ENCODE measurements at places on chromosomes 12 and 14.

DNA sequence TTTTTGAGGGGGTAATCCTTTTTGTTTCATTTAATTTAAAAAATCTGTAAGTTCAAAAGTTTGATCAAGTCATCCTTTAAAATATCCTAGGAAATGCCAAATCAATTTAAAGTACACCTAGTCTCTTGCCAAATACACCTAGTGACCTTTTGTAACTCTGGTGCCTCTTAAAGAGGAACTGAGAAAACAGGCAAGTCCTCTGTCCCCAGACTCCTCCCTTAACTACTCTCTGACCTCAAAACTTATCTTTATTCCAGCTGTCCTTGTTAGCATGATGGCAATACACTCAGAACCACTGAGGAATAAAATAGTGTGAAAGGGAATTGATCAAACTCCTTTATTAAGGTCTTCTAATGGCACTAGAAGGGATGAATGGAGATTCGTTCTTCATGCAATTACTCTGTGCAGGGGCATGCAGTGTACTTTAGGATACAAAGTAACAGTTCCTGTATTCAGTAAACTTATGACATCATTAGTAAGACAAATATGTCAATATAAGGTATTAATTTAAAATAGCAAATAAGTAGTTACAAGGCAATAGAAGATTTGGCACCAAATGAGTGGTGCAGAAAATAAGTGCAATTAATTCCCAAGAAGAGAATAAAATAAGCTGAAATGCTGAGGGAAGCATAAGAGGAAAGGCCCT is 3.3 kb downstream of the FAR2 start:
- no peak for DNase-seq
- H3K36me3 ChIP-seq = no peaks in the 10 kb centered on the region
- H3K27ac ChIP-seq = no peak overlapping the region
- no peaks in the 10 kb centered on the region for H3K27me3 ChIP-seq

GRCh38 chr14:58864751-58865513 is 227.2 kb downstream of the DACT1 start:
- DNase-seq = no peak
- H3K4me1 ChIP-seq = no peaks in the 10 kb centered on the region
- no peaks in the 10 kb centered on the region for H3K36me3 ChIP-seq
- no peak overlapping the region for H3K27ac ChIP-seq
- no peak overlapping the region for H3K4me3 ChIP-seq

DNA sequence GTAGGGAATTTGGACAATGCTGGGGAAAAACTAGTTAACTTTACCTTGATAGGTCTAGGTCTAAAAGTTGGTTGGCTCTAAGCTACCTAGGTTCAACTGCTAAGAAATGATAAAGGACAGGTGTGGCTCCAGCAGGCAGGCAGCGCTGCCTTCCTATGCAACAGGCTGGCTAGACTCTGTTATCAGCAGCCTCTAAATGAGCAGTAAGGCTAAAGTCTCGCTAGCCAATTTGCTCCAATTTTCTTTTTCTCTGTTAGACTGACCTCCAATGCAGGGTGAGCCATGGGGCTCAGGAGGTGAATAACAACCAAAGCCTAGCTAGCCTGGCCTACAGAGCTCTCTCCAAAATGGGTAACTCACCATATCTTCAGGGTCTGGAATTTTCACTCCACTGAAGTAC is 26.5 kb downstream of the DMAC2L start:
- no peaks in the 10 kb centered on the region for H3K36me3 ChIP-seq
- peaks cover 6% of the 10 kb centered on the region for H3K4me1 ChIP-seq
- H3K27me3 ChIP-seq = no peaks in the 10 kb centered on the region
- no peak for DNase-seq

- no peak overlapping the region for H3K4me3 ChIP-seq
- H3K27ac ChIP-seq = no peak overlapping the region
- H3K36me3 ChIP-seq = no peaks in the 10 kb centered on the region
- DNase-seq = no peak
Observed at GRCh38 chr12:124743479-124744272, 120.0 kb downstream of the SCARB1 start.

GRCh38 chr14:91243074-91243471 is 1.4 kb downstream of the GPR68 start:
- no peak overlapping the region for H3K27ac ChIP-seq
- no peaks in the 10 kb centered on the region for H3K27me3 ChIP-seq
- no peaks in the 10 kb centered on the region for H3K36me3 ChIP-seq
- no peaks in the 10 kb centered on the region for H3K4me1 ChIP-seq
- no peak overlapping the region for H3K4me3 ChIP-seq

- H3K4me3 ChIP-seq = no peak overlapping the region
- no peak overlapping the region for H3K27ac ChIP-seq
- no peaks in the 10 kb centered on the region for H3K4me1 ChIP-seq
- no peaks in the 10 kb centered on the region for H3K27me3 ChIP-seq
- no peak for DNase-seq
- no peaks in the 10 kb centered on the region for H3K36me3 ChIP-seq
Observed at GRCh38 chr14:103867523-103867953, 20.2 kb upstream of the PPP1R13B start.

DNA sequence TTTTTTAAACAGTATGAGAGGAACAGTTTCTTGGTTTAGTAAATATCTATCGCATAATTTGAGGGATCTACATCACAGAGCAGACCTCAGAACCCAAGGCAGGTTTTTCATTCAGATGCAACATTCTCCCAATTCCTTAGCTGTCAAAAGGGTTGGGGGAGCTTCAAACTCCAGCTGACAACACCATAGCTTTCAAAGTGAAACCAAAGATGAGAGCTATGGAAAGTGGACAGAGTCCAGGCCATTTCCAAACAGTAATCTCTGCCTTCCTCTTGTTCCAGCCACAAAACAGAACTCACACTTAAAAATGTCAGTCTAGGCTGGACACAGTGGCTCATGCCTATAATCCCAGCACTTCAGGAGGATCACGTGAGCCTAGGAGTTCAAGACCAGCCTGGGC is 87.8 kb downstream of the SPRING1 start:
- H3K4me3 ChIP-seq = no peak overlapping the region
- H3K27me3 ChIP-seq = peaks cover 8% of the 10 kb centered on the region
- no peak for DNase-seq
- H3K4me1 ChIP-seq = no peaks in the 10 kb centered on the region
- no peaks in the 10 kb centered on the region for H3K36me3 ChIP-seq

DNA sequence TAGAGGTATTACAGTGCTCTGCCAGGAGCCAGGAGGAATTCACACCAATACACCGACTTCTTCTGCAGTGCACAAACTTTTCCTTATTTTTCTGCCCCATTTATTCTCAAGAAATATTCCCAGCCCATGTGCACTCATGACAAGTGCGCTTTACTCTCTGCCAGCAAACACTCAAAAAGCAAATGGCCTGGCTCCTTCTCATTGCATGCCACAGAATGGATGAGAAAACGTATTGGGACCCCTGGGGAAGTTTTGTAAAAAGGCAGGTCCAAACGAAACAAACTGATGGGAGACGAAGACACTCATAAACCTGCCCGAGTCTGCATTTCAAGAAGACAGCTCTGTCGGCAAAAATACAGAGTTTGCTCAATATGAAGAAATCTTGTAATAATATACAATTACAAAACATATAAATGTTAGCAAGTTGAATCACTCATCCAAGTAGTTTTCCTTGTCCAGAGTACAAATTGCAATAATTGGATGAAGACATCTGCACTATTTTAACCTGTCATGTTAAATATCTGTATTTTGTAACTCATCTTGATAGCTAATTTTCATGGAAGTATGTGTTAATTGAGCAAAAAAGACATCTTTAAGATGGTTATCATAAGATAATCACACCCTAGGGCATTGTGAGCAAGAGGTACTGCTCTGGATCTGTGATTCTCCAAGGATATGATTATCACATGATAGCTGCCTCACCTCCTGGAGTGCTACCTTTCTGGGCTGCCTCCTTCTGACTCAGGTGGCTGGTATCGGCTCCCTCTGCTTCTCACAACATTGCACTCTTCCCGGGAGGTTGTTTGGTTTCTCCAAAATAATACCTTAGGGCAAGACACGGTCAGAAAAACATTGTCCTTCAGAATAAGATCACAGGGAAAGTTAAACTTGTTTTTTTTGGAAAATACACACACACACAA is 260.8 kb upstream of the G2E3 start:
- DNase-seq = peak; percentile 48
- H3K4me1 ChIP-seq = peaks cover 4% of the 10 kb centered on the region
- no peak overlapping the region for H3K4me3 ChIP-seq
- H3K27me3 ChIP-seq = no peaks in the 10 kb centered on the region
- no peak overlapping the region for H3K27ac ChIP-seq
- no peaks in the 10 kb centered on the region for H3K36me3 ChIP-seq

GRCh38 chr12:51326698-51327439 is 2.9 kb upstream of the BIN2 start:
- no peak overlapping the region for H3K4me3 ChIP-seq
- peaks cover 13% of the 10 kb centered on the region for H3K4me1 ChIP-seq
- DNase-seq = no peak
- no peak overlapping the region for H3K27ac ChIP-seq
- H3K27me3 ChIP-seq = no peaks in the 10 kb centered on the region

GRCh38 chr12:130775953-130776856 is 60.1 kb upstream of the RIMBP2 start:
- no peaks in the 10 kb centered on the region for H3K4me1 ChIP-seq
- peak overlapping the region; percentile 51 for H3K4me3 ChIP-seq
- peak; percentile 94 for DNase-seq
- H3K36me3 ChIP-seq = no peaks in the 10 kb centered on the region
- no peaks in the 10 kb centered on the region for H3K27me3 ChIP-seq

GRCh38 chr12:45615268-45615667 is 114.2 kb upstream of the ARID2 start:
- H3K4me1 ChIP-seq = no peaks in the 10 kb centered on the region
- no peak overlapping the region for H3K4me3 ChIP-seq
- no peaks in the 10 kb centered on the region for H3K27me3 ChIP-seq

DNA sequence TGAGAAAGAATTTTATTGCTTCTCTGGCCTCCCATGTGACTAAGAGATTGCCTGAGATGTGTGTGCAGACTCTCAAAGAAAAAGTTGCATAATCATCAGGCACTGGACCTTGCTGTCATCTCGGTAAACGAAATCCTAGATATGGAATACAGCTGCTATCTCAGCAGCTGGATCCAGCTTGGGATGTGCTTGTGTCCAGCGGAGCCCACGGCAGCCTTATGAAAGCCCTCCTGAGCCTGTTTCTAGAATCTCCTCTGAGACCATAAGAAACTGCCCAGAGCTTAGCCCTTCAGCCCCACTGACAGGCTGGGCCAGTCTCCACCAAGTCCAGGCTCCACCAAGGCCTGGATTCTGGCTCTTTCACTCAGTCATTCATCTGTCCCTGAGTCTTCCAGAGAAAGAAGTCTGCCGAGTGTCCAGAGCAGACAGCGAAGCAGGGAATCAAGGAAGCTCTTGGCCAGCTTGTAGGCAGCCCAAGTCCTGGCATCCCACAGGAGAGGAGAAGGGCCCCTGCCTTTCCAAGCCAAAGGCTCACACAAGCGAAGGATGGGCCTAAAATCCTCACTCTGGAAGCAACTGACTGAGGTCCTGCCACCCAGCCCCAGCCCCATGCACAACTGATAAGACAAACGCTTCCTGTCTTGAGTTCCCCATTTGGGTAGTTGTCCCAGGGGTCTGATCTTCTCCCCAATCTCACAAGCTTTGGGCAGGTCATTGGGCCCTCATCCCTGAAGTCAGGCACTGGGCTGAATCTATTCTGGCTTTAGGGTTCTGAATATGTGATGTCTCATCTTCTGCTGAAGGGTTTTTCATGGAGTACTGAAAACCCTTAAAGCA is 97.8 kb downstream of the SEC23A start:
- no peak for DNase-seq
- no peak overlapping the region for H3K27ac ChIP-seq
- no peak overlapping the region for H3K4me3 ChIP-seq
- no peaks in the 10 kb centered on the region for H3K27me3 ChIP-seq

GRCh38 chr14:44530475-44530874 is 23.4 kb upstream of the FSCB start:
- H3K36me3 ChIP-seq = no peaks in the 10 kb centered on the region
- no peaks in the 10 kb centered on the region for H3K4me1 ChIP-seq
- no peak overlapping the region for H3K4me3 ChIP-seq
- no peaks in the 10 kb centered on the region for H3K27me3 ChIP-seq

DNA sequence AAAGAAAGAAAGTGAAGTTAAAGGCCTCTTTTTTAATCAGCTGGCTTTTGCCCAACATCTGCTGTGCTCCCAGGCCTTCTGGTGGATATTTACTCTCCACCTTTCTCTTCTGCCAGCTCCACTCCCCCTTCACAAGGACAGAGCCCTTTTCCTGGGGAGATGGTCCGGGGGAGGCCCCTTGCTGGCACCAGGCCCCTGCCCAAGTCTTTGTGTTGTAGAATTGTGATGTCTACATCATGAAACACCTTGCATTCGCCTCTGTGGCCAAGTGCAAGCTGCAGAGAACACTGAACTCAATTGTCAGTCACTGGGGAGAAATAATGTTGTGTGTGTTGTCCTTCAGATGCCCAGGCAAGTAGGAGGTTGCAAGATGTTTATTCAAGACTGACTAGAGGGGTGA is 150.3 kb downstream of the DPF3 start:
- no peak for DNase-seq
- H3K4me3 ChIP-seq = no peak overlapping the region
- H3K27ac ChIP-seq = no peak overlapping the region
- H3K36me3 ChIP-seq = no peaks in the 10 kb centered on the region
- no peaks in the 10 kb centered on the region for H3K4me1 ChIP-seq
- no peaks in the 10 kb centered on the region for H3K27me3 ChIP-seq

DNA sequence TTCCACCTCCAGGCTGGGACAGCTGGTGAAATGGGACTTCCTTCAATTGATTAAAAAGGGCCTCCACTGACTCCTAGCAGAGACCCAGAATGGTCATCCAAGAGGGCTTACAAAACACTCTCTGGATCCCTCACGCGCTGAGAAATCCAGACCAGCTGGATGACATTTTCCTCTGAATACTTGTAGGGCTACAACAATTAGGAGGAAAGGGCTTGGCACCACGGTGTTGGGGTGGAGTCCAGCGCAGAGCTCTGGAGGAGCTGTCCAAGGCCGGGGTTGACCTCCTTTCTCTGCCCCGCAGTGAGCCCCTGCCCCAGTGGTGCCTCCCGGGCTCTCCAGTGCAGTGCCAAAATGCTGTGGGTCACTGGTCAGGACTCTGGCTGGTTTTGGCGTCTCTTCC is 189.0 kb upstream of the CCND2 start:
- DNase-seq = no peak
- H3K36me3 ChIP-seq = no peaks in the 10 kb centered on the region
- H3K4me3 ChIP-seq = no peak overlapping the region

GRCh38 chr12:6555018-6555691 is 687 bp downstream of the IFFO1 start:
- H3K27me3 ChIP-seq = no peaks in the 10 kb centered on the region
- peaks cover 4% of the 10 kb centered on the region for H3K4me1 ChIP-seq
- no peak overlapping the region for H3K27ac ChIP-seq
- no peak for DNase-seq
- peak overlapping the region; percentile 86 for H3K4me3 ChIP-seq

GRCh38 chr12:115761784-115762183 is 515.7 kb downstream of the MED13L start:
- H3K27ac ChIP-seq = no peak overlapping the region
- no peaks in the 10 kb centered on the region for H3K4me1 ChIP-seq
- H3K4me3 ChIP-seq = no peak overlapping the region
- no peaks in the 10 kb centered on the region for H3K36me3 ChIP-seq
- no peak for DNase-seq

GRCh38 chr14:98890556-98891340 is 381.2 kb downstream of the BCL11B start:
- peaks cover 2% of the 10 kb centered on the region for H3K4me1 ChIP-seq
- no peaks in the 10 kb centered on the region for H3K27me3 ChIP-seq
- no peak overlapping the region for H3K4me3 ChIP-seq
- no peaks in the 10 kb centered on the region for H3K36me3 ChIP-seq

GRCh38 chr12:122979001-122979907 is 1.2 kb upstream of the ARL6IP4 start:
- DNase-seq = peak; percentile 59
- H3K27ac ChIP-seq = no peak overlapping the region
- H3K4me1 ChIP-seq = peaks cover 11% of the 10 kb centered on the region
- H3K27me3 ChIP-seq = no peaks in the 10 kb centered on the region
- peaks cover 27% of the 10 kb centered on the region for H3K36me3 ChIP-seq
- H3K4me3 ChIP-seq = peak overlapping the region; percentile 90

Data from endodermal cell (in vitro differentiated cells).